ENCODE measurements at places on chromosomes 13 and 19.

GRCh38 chr13:77479326-77479725, 56.2 kb upstream of the SCEL start:
- peaks cover 14% of the 10 kb centered on the region for H3K4me1 ChIP-seq
- H3K36me3 ChIP-seq, result no peaks in the 10 kb centered on the region
- no peak overlapping the region for H3K27ac ChIP-seq
- DNase-seq, result no peak

GRCh38 chr19:6750062-6750461, 10.6 kb downstream of the TRIP10 start:
- H3K4me1 ChIP-seq, result peaks cover 5% of the 10 kb centered on the region
- no peaks in the 10 kb centered on the region for H3K27me3 ChIP-seq
- no peak overlapping the region for H3K4me3 ChIP-seq
- H3K27ac ChIP-seq, result no peak overlapping the region

GRCh38 chr19:29668746-29669609, 3.7 kb downstream of the PLEKHF1 start:
- H3K4me3 ChIP-seq, result no peak overlapping the region
- H3K27ac ChIP-seq, result no peak overlapping the region
- peaks cover 1% of the 10 kb centered on the region for H3K36me3 ChIP-seq
- no peaks in the 10 kb centered on the region for H3K27me3 ChIP-seq

GRCh38 chr19:50759886-50760285, 10.4 kb upstream of the GPR32 start:
- no peaks in the 10 kb centered on the region for H3K36me3 ChIP-seq
- DNase-seq, result no peak
- H3K4me1 ChIP-seq, result no peaks in the 10 kb centered on the region
- no peaks in the 10 kb centered on the region for H3K27me3 ChIP-seq

- no peak overlapping the region for H3K27ac ChIP-seq
- no peaks in the 10 kb centered on the region for H3K27me3 ChIP-seq
- no peak overlapping the region for H3K4me3 ChIP-seq
- DNase-seq, result no peak
Measured at GRCh38 chr13:78732445-78733017, 73.6 kb upstream of the OBI1 start.

DNA sequence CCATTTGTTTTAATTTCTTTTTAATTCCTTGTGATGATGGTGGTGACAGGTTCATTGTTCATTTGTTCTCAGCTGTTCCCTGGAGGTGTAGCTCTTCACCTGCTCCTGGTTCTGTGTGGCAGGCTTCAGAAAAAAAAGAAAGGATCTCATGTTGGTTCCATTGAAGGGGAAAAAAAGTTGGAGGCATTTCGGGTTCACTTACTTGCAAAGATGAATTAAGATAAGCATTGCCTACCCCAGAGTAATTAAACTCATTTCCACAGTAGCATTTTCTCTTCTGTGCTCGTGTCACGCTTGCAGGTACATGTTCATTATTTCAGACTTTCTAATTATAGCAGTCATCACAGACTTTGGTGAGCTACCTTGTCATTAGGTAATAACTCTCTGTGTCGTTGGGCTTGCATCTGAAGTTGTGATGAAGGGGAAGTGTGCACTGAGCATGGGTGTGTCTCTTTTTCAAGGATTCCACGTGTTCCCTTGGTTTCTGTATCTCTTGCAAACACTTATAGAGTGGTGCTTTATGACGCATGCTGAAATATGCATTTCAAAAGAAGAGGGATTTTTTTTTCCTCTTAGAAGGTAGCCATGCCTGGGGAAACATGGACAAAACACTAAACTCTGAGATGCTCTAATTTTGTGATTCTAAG, 69.1 kb downstream of the MTUS2 start:
- DNase-seq, result no peak
- H3K27ac ChIP-seq, result no peak overlapping the region
- H3K4me1 ChIP-seq, result no peaks in the 10 kb centered on the region
- H3K27me3 ChIP-seq, result no peaks in the 10 kb centered on the region
- H3K36me3 ChIP-seq, result no peaks in the 10 kb centered on the region

GRCh38 chr19:2049741-2050348, 1.2 kb downstream of the MKNK2 start:
- peak overlapping the region; percentile 98 for H3K4me3 ChIP-seq
- H3K27ac ChIP-seq, result peak overlapping the region; percentile 96
- DNase-seq, result peak; percentile 97
- peaks cover 52% of the 10 kb centered on the region for H3K4me1 ChIP-seq
- H3K36me3 ChIP-seq, result peaks cover 24% of the 10 kb centered on the region

All from thyroid gland (tissue), 4 donors.